Activated CD4-positive, alpha-beta T cell treated with anti-CD3 and anti-CD28 coated beads, Interleukin-2, amount 10 ng/mL, durations not matched to agents 24 days and 14 days (primary cell): ENCODE measurements at places on chromosomes 11 and 22. TPM values are rescaled to one million over a fixed set of nuclear protein-coding genes. Genes with fewer than 3 reads are reported as not detected.

DNA sequence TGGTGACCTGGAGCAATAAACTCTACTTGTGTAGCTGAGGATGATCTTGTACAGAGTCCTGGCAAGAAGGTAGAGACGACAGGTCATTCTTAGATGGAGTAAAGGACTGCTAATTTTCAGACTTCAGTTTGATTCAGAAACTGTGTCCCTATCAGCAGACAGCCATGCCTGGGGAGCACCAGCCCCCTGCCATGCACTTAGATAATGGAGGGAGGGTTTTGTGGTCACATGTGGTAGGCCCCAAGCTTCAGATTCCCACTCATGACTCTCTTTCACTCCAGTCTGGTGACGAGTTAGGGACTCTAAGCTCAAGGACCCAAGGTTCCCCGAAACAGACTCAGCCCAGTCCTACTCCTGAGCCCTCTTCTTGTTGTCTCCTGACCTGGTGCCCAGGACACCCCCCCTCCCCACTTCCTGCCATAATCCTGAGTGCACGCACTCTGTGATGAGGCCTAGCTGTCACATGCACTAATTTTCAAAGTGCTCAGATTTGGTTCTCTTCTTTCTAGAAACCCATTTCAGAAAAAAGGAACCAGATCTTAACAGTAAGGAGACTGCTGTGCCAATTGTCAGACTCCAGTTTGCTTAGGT, 10.2 kb upstream of the AMPD3 start:
- peak; percentile 57 for DNase-seq

DNA sequence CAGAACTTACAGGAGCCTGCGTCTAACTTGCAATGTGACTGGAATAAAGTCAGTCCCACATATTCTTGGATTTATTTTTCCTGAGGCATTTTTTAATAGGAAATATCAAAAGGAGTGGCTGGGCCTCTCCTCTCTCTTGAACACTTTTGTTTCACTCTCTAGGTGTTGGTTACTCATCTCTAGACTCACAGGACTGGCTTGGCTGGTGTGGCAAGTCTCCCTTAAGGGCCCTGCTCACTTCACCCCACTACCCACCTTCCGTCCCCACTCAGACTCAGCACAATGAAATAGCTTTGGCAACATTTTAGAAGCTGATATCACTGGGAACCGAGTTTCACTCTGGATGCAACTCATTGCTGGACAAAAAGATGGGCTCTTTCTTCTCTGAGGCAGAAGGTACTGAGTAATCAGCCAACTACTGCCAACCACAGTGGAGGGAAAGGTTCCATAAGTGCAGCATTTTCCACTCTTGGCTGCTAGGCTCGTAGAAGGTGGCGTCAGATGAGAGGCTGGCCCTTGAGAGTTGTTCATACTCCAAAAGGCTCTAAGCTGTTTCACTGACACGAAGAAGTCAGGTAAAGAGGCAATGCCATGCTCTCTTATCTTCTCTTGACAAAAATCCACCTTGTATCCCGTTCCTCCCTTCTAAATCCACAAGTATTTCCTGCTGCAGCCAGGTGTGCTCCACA, 390.6 kb downstream of the SOX6 start:
- no peak for DNase-seq

DNA sequence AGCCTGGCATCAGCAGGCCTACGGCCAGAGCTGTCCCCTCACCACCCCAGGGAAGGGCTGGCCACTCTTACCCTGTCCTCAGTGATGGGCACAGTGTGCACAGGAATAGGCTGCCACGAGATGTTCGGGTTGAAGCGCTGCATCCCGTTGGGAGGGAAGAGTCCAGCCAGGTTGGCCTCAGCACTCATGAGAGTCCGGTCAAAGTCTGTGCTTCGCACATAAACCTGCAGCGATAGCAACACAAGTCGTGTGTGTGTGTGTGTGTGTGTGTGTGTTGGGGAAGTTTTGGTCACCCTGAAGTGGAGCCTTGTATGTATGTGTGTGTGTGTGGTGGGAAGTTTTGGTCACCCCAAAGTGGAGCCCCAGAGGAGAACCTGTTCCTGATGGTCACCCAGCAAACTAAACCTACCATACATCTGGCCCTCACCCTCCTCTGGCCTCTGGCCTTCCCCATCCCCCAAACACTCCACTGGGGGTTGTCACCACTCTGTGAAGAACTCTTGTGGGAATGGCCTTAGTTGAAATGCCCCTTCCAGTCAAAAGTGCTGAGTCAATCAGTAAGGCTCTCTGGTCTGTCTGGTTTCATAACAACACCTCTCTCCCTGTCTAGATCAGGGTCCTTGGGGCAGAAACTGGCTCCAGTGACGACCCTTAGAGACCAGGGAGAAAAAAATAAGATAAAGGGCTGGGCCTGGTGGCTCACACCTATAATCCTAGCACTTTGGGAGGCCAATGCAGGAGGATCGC, 2.8 kb downstream of the ACP2 start:
- no peak for DNase-seq

- no peak for DNase-seq
Measured at GRCh38 chr11:71212871-71213559, 39.4 kb downstream of the SHANK2 start.

DNA sequence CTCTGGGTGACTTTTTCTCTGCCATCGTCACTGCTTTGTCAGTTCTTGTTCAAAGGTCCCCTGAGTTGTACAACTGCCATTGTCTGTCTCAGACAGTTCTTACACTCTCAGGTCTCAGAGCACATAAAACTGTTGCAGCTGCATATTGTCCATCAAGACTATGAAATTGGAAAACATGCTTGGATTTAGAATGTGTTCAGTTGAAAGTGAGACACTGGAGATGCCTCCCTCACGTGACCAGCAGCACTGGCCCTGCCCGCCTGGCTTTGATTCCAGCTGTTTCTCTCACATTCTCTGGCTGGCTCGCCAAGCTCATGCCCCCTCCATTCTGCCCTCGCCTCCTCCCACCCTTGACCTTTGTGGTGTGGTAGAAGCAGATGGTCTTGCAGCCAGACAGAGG, 244.2 kb downstream of the NTM start:
- DNase-seq: no peak

- no peak for DNase-seq
Measured at GRCh38 chr11:9211322-9211721, 53.8 kb downstream of the DENND5A start.

- DNase-seq: no peak
Measured at GRCh38 chr11:86159581-86159891, 85.0 kb upstream of the EED start.

DNA sequence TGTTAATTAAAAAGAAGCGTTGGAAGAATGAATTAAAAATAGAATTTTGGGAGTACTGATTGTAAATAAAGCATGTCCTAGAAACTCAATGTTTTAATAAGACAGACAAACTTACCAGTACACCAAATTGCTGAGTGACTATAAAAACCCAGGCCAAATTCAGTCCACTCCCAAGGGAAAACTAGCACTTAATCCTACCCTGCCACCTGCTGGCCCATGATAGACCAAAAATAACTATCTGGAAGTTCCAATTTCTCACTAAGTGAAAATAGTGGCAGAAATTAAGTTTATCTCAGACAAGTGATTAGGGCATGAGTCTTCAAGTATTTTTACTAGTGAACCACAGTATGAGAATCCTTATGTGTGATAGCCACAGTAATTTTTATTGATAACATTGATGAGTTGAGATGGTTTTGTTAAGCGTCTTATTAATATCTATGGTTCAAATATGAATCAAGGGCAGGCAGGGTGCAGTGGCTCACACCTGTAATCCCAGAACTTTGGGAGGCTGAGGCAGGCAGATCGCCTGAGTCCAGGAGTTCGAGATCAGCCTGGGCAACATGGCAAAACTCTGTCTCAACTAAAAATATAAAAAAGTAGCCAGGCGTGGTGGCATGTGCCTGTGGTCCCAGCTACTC, 9.8 kb upstream of the DDX10 start:
- DNase-seq: peak; percentile 82

DNA sequence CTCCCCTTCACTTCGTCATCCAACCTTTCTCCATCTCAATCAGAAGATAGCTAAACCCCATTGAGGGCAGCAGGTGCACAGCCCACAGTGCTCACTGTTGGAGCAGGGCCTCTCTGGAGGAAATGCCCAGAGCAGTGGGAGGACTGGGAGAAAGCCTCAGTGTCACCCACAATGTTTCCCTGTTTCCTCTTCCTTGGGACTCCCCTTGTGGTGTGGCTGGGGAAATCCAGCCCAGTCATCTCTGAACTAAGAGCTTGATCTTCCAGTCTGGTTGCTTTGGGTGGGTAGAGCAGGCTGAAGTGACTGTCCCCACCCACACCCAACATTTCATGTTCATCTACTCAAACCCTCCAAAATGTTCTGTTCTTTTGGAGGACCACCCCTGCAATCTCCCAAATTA, 29.8 kb upstream of the EED start:
- DNase-seq: peak; percentile 88

- no peak for DNase-seq
Measured at GRCh38 chr11:32895471-32895870, 2.9 kb downstream of the QSER1 start.

DNA sequence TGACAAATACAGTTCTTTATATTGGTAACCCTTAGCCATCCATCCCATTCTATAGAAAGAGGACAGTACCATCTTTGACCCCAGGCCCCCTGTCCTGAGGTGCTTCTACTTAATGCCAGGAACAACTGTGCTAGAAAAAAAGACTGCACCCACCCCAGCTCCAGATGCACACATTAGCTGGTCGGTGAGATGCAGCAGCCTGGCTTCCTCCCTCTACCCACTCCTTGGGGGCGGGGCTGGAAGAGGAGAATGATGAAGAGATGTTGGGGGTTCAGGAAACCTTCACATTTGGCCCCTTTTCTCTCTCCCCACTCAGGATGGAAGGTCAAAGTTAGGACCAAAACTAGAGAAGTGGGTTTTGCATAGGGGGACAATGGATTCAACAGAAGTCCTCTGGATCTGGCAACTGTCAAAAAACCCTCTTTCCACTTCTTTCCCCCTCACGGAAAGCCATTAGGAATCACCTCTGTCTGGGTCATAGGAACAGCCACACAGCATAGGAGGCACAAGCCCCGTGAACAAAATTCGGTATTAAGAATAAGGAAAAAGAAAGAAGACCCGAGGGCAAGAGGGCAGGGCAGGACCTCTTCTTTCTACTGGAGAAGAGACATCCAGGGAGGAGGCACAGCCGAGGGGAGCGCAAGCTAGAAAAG, 755 bp downstream of the NRIP3 start:
- peak; percentile 70 for DNase-seq

Gene GLYATL1
- not detected in 2 replicates for total RNA-seq

Gene APOBEC3B
- total RNA-seq: 25.4 and 26.1 TPM in 2 replicates

Gene SLC25A18
- total RNA-seq: not detected in 2 replicates

Gene GAS2
- total RNA-seq: 1.4 and 2.0 TPM in 2 replicates

Gene OR5A1
- total RNA-seq: not detected in 2 replicates

Gene MAJIN
- total RNA-seq: 0.71 TPM in 1 of 2 replicates, not detected in the other

Gene SYTL2
- 13.9 and 14.3 TPM in 2 replicates for total RNA-seq

Gene LRRC56
- total RNA-seq: 2.1 and 2.3 TPM in 2 replicates

Gene UBQLN3
- not detected in 2 replicates for total RNA-seq

Gene TIGD3
- total RNA-seq: 1.2 and 1.6 TPM in 2 replicates

Gene SLC22A8
- total RNA-seq: not detected in 2 replicates
